ENCODE measurements at places on chromosomes 5 and 9.

GRCh38 chr5:164012371-164012770 is 507.0 kb downstream of the MAT2B start:
- DNase-seq: no peak

DNA sequence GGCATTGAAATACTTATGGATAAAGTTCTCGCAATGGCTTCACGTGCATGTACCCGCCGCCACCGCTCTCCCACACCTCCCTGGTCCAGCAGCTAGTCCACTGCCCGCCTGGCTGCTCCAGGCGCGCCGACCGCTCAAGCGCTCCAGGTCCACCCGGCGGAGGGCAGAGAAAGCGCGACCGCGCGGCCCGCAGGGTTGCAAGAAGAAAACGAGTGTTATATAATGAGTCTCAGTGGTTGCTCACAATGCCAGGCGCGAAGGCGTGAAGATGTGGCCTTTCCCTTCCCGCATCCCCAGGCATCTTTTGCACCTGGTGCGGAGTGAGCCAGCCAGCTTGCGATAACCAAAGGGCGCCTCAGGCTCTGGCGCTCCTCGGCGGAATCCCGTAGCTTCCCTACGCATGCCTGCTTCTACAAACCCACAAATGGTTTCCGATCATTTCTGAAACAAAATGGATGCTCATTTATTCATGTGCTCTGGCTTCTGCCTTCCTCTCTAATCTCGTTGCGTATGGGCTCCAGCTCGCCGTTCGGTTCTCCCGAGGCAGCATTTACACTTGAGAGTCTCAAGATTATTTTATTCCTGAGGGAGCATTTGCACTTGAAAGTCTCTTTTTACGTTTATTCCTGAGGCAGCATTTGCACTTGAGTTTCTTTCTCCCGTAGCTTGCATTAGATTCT is 25.7 kb downstream of the CDKN2A start:
- DNase-seq: no peak

DNA sequence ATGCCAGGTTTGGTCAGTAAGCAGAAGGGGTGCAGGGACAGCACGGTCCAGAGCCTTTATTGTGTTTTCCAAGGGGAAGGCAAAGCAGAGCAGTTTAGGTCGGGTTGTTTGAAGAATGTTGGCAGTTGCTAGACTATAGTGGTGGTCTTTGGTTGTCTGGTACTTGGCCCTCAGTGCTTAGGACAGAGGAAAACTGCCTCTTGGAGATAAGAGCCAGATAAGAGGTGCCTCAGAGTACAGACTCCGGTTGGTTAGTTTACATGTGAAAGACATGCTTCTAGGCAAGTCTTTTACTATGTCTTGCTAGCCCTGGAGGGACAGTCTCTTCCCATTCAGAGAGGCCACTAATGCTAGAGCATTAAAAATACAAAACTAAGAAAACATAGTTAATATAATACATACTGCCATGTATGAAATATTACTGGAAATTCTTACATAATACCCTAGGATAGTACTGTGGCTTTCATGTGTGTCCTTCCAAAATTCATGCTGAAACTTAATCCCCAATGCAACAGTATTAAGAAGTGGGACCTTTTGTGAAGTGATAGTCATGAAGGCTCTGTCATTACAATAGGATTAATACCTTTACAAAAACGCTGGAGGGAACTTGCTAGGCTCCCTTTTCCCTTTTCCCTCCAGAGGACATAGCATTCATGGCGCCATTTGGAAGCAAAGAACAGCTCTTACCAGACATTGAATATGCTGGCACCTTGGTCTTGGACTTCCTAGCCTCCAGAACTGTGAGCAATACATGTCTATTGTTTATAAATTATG is 280.4 kb downstream of the TMEM167A start:
- DNase-seq: no peak

DNA sequence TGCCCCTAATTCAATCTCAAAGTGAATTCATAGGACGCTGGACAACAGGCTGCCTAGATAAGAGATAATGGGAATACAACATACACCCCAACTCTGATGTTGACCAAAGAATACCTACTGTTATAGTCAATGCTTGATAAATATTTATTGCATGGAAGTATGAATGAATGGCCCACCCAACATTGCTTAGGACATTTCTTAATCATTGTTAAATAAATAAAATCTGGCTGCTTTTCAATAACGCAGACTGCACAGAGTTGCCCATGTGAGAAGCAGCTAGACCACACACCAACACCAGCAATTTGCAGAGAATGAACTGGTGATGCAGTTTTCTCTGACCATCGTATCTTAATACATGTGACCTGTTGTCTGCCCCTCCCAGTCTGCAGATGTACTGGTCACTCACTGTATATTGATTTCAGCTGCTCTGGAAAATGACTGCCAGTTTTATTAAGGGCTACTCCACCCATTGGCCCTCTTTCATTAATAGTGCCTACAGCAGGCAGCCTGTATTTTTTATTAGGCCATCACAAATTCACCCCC is 236.2 kb upstream of the WWC1 start:
- DNase-seq: no peak

DNA sequence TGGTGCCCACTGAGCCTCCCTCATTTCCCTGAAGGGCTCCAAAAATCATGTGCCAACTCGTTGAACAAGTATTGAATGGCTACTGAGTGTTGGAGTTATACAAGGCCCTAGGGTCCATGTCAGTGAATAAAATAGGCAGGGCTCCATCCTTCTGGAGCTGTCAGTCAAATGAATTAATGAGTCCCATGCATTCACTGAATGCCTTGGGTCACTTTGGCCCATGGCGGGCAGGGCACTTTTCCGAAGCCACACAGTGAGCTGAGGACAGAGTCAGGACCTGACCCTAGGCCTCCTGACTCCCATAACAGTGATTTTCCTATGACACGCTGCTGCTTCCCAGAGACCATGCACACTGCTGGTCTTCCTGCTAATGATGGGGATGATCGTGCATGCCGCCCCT is 27.3 kb upstream of the SLC36A1 start:
- DNase-seq: no peak

Data from SW 1271 (cell line).